ENCODE measurements at places on chromosomes 11 and 22. TPM values are rescaled to one million over a fixed set of nuclear protein-coding genes. Genes with fewer than 3 reads are reported as not detected.

DNA sequence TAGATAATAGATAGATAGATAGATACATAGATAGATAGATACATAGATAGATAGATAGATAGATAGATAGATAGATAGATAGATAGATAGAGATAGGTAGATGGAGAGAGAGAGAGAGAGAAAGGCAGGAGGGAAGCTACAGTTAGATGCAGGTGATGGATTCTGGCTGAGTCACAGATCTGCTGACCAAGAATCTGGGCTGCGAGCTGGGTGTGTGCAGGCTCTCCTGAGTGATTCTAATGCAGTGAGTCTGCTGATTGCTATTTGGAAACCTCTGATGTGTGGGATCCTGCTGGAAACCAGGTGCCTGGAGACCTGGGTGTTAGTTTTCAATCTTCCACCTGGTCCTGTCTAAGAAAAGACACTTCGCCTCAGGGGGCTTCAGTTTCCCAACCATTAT, 1441.8 kb downstream of the TBC1D22A start:
- DNase-seq, result no peak

- no peak for DNase-seq
Measured at GRCh38 chr11:79546351-79546750, 105.5 kb upstream of the TENM4 start.

- DNase-seq, result no peak
Measured at GRCh38 chr11:824942-825341, 2.8 kb upstream of the CRACR2B start.

DNA sequence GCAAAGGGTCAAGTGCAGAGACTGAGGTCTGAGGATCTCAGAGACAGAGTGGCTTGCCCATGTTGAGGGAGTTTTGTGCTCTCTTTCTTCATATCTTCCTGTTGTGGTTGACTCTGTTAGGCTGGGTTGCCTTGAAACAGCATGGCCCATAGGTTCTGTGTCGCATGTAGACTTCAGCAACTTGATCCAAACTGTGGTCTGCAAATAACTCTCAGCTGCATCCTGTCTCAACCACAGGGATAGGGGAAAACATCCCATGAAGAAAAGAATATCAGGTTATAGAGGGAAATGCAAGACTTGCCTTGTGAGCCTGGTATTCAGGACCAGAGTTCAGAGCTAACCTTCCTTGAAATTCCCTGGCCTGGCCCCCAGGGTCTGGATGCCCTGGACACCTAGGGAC, 69.4 kb downstream of the FLI1 start:
- peak; percentile 56 for DNase-seq

DNA sequence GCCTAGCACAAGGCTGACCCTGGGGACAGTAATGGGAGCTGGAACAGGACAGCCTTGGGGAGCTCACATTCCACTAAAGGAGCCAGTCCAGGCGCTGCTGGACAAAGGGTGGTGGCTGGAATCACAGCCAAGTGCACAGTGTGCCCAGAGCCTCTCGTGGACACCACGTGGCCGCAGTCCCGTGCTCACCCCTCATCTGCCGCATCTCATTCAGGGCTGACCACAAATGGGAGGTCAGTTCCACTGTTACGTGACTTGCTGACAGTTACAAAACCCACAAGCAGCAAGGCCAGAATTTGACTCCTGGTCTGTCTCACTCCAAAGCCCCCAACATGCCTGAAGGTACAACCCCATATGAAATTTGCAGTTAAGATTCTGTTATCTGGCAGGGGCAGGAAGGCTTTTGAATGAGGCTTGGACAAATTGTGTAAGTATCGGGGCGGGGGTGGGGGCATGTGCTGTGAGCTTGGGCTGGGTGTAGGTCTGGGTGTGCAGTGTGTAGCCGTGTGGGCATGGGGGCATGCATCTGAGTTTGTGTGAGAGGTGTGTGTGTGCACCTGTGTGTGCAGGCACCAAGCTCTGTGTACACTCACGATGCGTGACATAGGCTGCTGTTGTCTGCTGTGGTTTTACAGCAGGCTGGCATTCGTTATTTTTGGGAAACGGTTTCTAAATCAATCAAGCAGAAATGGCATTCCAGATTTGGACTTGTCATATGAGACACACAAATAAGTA, 301.7 kb downstream of the BRD1 start:
- no peak for DNase-seq

- DNase-seq, result no peak
Measured at GRCh38 chr22:20062043-20062765, 17.8 kb upstream of the DGCR8 start.

- peak; percentile 50 for DNase-seq
Measured at GRCh38 chr11:121249039-121249663, 43.4 kb upstream of the SC5D start.

DNA sequence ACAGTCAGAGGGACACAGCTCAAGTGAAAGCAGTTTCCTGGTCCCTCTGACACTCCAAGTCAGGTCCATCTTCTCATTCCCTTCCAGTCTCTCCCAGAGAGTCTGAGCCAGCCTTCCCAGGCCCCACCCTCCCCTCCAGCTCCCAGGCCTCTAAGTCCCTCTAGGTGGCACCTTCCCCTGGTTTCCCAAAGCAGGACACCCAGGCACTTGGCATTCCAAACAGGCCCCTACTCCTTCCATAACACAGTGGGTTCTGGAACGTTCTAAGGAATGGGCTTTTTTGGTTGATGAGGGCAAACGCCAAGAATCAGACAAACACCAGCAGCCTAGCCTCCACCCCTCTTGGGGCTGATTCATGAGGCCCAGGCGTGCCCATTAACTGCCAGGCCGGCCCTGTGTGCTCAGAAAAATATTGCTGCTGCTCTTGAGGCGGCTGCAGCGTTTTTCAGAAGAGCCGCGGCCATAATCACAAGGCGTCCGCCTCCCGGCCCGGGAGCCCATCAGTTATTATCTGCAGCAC, 418.7 kb downstream of the SOX6 start:
- no peak for DNase-seq

GRCh38 chr11:69278091-69278867, 15.7 kb upstream of the MYEOV start:
- no peak for DNase-seq

- peak; percentile 95 for DNase-seq
Measured at GRCh38 chr11:96254087-96254486, 88.9 kb downstream of the MAML2 start.

GRCh38 chr11:109772892-109773291, 320.3 kb upstream of the ZC3H12C start:
- DNase-seq, result no peak

- peak; percentile 45 for DNase-seq
Measured at GRCh38 chr11:69888483-69889181, 69.4 kb upstream of the FGF3 start.

GRCh38 chr11:22711880-22712279, 45.5 kb downstream of the GAS2 start:
- no peak for DNase-seq

DNA sequence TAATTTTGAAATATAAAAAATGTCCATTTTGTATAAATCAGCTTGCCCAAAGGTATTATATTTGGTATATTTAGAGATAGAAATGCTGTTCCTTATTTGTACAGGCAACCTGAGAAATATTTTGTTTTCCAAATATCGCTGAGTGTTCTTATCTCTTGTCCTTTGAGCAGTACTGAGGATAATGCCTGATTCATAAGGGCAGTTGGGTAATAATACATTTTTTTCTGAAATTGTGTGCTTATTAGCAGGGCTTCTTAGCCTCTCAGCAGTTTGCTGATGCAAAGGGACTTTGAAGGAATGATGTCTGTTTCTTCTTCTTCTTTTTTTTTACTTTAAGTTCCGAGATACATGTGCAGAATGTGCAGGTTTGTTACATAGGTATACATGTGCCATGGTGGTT, 69.1 kb downstream of the LDLRAD3 start:
- DNase-seq, result no peak

Gene UBQLNL
- total RNA-seq, result not detected

Gene PANX2
- 1.4 TPM for total RNA-seq

Gene PRAME
- total RNA-seq, result 93.2 TPM

Gene SLC15A3
- total RNA-seq, result 0.32 TPM

Gene EMSY
- total RNA-seq, result 10.0 TPM

Gene CD3D
- 1.0 TPM for total RNA-seq

Gene NECTIN1
- total RNA-seq, result 14.8 TPM

Gene CHRNA10
- total RNA-seq, result 0.43 TPM

Gene GAL
- not detected for total RNA-seq

Gene ZDHHC13
- 14.6 TPM for total RNA-seq
